CD8-positive, alpha-beta memory T cell (primary cell): ENCODE measurements at places on chromosomes 5 and 9.

GRCh38 chr9:113649054-113649453 is 185.5 kb downstream of the RGS3 start:
- no peak for DNase-seq

DNA sequence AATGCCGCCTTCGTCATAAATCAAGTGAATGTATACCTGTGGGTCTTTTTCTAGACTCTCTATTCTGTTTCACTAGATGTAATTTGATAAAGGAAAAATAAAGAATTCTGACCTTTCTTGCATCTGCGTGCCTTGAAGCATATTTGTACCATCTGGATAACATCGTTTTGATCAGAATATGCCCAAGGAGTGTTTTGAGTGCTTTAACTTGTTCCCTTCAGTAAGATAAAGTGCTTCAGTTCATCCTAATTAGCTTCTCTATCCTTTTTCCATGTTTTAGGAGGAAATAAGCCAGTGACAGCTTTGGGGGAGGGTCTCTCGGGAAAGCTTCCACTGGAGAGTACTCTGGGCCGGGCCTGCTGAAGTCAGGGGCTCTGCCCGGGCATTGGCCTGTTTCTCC is 113.5 kb upstream of the DAP start:
- DNase-seq, result no peak

GRCh38 chr9:86854898-86855523 is 92.3 kb downstream of the GAS1 start:
- DNase-seq, result no peak

GRCh38 chr5:31300501-31300900 is 107.0 kb downstream of the CDH6 start:
- DNase-seq, result no peak

DNA sequence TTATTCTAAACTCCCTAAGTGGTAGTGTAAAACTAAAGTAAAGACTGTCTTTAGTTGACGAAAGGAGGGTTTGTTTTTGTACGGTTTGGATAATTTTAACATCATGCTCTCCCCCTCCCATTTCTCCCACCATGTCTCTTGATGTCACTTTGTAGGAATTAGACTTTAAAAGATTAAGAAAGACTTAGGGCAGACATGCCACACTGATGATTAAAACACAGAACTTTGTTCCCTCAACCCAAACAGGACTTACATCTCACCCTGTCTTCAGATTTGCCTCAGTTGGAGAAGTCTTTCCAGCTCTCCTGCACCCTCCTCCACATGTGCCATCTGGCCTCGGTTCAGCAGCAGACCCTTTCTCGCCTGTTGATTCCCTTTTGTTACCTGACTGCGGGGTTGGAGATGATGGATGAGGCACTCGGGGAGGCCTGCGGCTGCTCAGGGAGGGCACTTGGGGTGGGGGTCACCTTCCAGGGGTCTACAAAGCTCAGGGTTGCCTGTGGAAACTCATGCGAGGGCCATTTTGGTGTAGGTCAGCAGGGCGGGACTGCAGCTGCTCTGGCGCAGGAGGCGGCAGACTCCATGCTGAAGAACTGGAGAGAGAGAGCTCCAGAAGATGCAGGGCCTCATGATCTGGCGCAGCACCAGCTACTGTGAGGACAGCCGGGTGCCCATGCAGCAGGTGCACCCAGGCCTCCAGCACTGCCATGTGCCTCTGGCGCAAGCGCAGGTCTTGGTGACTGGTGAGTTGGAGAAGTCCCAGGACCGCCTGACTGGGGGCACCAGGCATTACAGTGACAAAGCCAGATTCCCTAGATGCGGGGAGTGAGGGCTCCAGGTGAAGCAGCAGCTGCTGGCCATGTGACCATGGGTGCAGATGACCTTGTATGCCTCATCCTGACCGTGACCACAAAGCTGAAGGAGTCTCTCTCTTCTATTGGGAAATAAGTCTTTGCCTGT is 24.5 kb upstream of the EXOC3 start:
- DNase-seq, result no peak

GRCh38 chr5:78821536-78822021 is 163.5 kb downstream of the ARSB start:
- no peak for DNase-seq

DNA sequence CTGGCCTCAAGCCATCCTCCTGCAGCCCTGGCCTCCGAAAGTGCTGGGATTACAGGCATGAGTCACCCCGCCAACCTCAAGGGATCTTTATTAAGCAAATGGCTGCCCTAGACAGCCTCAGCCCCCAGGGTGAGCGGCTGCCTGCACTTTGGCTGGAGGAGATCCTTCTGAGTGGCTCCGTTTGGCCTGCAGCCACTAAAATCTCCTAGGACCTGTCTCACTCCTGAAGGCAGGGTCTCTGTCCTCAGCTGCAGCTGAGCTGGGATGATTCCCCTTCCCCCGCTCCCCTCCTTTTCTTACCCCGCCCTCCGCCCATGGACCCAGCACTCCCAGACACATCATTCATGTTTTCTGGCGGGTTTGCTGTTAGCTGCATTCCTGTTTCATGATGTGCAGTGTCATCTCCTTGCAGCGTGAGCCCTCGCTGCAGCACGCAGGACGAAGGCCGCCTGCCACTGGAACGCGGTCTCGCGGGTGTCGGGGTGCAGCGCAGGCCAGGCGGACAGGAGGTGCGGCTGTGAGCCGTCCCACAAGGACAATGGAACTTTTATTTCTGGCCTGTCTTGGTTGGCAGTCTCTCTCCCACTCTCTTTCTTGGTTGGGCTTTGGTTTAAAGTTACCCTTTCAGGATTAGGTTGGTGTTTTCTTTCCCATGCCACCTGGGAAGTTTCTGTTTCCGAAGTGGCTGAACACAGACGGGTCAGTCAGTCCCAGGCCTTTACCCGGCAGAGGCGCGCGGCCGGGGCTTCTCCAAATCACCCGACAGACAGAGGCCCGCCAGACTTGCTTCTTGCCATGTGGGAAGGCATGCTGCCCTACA is 137.1 kb downstream of the FOXD1 start:
- DNase-seq, result no peak

- DNase-seq, result no peak
Observed at GRCh38 chr5:112668911-112669310, 68.8 kb upstream of the APC start.

GRCh38 chr9:7367726-7368125 is 431.9 kb downstream of the DMAC1 start:
- DNase-seq, result no peak

- no peak for DNase-seq
Observed at GRCh38 chr9:70054521-70054920, 10.9 kb downstream of the MAMDC2 start.

DNA sequence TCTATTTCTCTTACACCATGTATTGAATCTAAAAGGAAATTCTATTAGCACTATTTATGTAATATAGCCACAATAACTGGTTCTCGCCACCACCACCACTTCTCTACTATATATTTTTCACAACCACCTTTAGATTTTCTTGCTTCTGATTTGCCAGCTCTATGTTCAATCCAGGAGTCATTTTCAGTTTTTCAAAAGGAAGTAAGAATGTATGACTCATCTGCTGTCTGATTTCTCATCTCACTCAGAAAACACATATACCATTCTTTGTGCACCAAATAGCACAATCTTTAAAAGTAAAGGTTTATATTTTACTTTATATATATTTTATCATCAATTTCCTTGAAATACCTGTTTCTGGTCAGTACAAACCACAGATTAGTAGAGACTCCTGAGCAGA is 1127.5 kb downstream of the TAF11L14 start:
- DNase-seq, result no peak
